ENCODE measurements at places on chromosomes 7 and 10.

- DNase-seq = no peak
These were observed 39.2 kb upstream of the GAD2 start for GRCh38 chr10:26177341-26177740.

DNA sequence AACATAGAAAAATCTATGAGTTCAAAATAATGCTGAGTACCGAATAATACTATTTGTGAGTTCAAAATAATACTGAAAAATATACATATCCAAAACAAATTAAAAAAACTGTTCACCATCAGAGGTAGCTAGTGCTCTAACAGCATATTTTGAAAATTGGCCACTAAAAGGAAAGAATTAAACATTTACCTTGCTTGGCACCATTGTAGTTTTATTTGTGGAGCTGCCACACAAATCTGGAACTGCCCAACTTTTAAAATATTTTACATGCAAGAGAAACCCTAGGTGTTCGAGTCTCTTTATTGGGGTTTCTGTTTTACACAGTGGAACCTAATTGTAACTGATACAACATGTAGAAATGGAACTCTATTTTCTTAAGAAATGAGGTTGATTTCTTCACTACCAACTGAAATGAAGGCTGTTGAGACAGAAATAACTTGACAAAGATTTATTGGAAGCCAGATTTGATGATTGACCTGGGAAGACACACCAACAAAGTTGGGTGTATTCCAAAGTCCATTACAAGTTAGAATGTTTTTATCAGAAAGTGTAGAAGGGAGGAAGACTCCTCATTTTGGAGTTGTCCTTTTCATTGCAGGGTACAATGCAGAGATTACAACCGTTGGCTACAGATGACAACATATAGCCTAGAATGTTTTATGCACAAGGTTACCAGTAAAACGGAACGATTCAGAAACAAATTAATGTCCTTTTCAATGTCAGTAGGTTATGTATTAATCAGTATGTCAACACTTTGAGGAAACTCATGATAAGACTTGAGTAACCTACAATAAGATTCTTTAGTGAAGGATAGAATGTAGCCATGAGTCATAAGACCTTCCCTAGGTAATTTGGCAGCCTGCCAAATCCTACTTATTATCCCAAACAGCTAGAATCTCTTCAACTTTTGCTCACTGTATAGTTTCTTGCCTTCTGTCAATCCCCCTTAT lies 73.8 kb upstream of the PAPSS2 start:
- DNase-seq = no peak

DNA sequence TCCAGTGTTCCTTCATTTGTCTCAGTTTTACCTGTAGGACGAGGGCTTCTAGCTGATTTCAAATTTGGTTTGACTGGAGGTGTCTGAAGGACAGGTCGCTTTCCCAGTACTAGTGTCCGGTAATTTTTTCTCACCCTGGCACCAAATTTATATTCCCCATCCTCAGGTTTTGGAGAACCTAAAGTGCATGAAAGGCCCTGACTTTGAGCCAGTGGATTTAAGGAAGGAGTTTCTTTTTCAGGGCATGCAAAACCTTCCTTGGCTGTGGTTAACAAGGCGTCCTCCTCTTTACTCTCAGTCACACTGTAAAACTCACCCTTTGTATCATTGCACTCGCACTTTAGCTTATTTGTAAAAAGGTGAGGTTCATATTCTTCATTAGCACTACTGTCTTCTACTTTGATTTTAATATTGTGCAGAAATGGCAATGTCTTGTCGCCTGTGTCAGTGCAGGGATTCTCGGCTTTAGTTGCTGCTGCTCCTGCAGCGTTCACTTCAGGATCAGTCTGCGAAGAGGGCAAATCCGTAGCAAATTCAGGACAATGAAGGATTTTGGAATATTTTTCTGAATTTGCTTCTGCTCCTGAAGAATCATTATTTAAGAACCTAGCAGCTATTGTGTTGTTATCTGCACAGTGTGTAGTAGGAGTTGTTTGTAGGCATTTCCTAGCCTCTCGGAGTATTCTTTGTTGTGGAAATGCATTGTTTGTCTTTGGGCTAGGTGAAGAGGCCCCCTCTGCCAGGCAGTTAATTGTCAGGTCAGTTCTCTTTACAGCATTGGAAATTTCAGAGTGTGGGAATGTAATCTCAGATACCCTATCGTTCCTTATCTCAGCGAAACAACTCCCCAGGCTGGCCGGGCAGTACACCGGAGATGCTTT lies 9.9 kb downstream of the SKIDA1 start:
- DNase-seq = no peak

- DNase-seq = no peak
These were observed 300.9 kb upstream of the MTPN start for GRCh38 chr7:136278057-136278456.

- no peak for DNase-seq
These were observed 1.5 kb downstream of the CTBP2 start for GRCh38 chr10:125158601-125159485.

DNA sequence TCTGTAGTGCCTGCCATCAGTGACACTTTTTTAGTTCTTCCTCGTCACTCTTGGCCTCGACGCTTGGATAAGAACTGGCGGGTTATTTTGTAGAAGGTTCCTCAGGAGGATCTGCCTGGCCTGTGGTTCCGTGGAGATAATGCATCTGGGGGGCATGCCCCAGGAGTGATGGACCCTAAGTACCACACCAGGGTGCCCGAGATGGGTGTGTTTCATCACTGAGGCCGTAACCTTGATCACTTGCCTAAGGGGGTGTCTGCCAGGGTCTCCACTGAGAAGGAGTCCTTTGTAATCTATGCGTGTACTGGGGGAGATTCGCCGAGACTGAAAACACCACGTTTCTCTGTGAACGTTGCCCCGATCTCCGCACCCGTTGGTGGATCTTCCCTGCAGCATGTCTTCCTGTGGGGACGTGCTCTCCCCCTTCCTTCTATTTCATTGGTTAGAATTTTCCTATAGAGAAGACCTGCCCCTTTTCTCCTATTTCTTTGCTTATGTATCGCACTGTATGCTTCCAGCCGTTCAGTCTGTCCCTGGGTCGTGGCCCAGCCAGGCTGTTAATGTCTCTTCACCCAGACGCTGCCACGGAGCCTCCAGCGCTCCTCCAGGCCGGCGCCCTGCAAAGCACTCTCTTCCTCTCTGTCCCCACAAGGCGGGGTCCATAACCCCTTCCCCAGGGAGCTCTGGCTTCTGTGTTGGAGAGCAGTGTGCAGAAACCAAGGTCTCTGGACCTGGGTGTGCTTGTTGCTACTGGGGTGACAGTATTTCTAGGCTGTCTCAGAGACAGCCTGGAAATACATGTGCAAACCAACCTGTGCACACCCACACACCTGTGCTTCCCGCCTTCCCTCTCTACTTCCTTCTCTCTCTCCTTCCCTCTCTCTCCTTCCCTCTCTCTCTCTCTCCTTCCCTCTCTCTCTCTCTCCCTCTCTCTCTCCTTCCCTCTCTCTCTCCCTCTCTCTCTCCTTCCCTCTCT lies 14.4 kb upstream of the DPYSL4 start:
- DNase-seq = no peak

- DNase-seq = no peak
These were observed 74.4 kb upstream of the PPP1R3C start for GRCh38 chr10:91707236-91707635.

DNA sequence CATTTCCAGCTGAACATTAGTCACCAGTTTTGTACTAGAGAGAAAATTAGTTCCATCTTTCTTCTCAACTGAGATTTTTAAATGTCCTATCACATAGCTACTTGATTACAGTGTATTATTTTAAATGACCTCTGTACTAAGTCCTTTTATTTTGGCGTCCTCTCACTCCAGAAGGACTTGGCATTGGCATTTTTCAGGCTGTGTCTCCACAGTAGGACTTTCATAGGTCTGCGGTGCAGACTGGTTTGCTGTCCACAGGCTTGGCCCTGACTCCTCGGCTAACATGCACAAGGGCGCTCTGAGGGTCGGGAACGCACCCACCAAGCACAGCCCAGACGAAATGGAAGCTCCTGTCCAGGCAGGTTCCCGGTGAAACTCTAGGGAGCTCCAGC lies 6.5 kb downstream of the PTPRE start:
- no peak for DNase-seq

DNA sequence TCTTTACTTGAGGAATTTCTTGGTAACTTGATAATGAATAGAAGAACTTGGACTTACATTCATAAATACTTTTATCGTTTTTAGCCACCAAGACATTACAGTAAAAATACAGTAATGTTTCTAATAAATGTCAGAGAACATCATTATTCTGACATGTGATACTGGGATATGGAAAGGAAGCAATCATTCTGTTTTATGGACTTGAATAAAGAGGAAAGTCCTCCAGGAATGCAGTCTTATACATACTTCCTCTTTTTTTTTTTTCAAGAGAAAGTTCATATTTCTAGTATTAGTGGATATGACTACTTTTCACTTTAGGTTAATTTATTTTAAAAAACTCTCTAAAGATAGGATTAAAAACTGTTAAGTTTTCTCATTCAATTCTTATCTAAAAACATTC lies 220.0 kb upstream of the SEMA3C start:
- DNase-seq = no peak

GRCh38 chr10:14592026-14592425 lies 182.7 kb downstream of the FAM107B start:
- no peak for DNase-seq

GRCh38 chr7:151207315-151207714 lies 3.0 kb downstream of the H2BK1 start:
- no peak for DNase-seq

DNA sequence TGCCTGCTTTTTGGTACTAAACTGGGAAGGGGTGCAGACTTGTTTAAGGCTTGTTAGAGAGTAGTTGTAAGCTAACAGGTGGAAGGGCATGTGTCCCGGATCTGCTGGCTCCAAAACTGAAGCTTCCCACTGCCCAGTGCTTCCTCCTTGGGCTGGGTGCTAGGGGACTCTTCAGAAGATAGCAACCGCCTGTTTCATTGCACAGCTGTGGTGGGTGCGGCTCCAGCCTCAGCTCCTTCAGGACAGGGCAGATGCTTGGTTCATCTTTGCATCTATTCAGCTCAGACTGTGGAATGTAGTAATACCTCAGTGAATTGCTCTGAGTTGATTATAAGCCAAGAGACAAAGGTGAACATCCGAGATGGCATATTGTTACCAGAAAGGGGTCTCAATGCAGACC lies 527.1 kb downstream of the TYW1 start:
- no peak for DNase-seq

- peak; percentile 27 for DNase-seq
These were observed 28.5 kb downstream of the CHCHD3 start for GRCh38 chr7:133053321-133053891.

- peak; percentile 23 for DNase-seq
These were observed at the start of gene VSTM4 for GRCh38 chr10:49115015-49115795. Gene VSTM4 (minus strand): TSS chr10:49115522. CDS start chr10:49115485, 37 bp downstream.

- no peak for DNase-seq
These were observed 152.9 kb downstream of the NRF1 start for GRCh38 chr7:129764247-129765084.

GRCh38 chr7:150848111-150848510 lies 4.2 kb upstream of the AOC1 start:
- no peak for DNase-seq

- DNase-seq = no peak
These were observed 33.2 kb upstream of the ELN start for GRCh38 chr7:73994761-73995160.

- DNase-seq = no peak
These were observed 127.7 kb downstream of the ITIH5 start for GRCh38 chr10:7538970-7539654.

DNA sequence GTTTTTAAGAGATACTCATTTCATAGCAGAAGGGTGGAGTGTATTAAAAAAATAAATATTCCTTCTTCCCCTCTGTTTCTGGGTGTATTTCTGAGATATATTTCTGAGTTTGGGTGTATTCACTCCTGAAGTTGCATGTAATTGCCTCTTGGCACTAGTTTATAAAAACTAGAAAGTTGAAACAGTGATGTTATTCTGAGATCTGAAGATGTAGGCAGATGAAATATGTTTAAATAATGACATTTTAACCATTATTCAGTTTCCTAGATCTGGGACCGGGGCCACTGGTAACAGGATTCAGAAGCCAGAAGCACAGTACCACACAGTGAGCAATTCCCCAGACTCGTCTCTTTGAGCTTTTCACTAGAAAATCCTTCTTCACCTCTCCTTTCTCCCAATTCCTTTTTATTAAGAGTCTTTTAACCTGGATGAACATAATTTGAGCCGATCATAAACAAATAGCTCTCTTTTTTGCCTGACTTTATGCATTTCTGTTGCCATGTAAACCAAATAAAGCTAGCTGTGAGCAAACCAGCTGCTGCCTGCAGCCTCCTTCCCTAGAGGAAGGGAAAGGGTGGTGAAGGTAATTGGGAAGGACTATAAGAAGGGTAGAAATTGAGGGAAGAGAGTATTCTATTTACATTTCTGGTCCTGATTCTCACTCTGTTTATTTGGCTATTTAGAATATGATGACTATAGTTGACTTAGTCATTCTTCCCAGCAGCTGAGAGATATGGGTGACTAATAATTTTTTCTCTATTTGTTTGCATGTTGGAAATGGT lies 101.8 kb upstream of the STRIP2 start:
- DNase-seq = no peak

DNA sequence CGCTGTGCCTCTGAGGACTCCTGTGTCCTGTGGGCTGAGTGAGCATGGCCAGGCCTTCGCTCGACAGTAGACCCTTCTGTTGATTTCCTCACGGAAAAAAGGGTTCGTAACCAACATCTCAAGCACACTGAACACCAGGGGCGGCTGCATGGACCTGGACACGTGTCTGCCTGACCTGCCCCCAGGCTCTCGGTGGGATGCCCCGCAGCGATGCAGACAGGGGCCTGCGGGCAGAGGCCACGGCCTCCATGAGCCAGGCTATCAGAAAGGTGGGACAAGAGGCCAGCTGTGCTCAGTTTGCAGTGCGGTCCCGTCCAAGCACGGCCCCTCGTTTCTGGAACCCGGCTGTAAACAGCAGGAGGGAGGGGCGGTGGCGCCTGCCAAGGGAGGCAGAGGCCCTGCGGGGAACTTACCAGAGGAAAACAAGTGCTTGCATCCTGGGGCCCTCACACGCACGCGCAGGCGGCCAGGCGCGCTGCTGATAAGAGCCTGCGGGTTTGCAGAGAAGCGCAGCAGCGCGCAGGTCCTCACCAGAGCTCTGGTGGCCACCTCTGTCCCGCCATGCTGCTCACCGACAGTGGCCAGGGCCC lies 10.6 kb downstream of the GPR146 start:
- DNase-seq = no peak

GRCh38 chr10:114571316-114571999 lies 86.6 kb downstream of the ABLIM1 start:
- no peak for DNase-seq

- DNase-seq = no peak
These were observed 71.7 kb upstream of the ADAM12 start for GRCh38 chr10:126459878-126460481.

DNA sequence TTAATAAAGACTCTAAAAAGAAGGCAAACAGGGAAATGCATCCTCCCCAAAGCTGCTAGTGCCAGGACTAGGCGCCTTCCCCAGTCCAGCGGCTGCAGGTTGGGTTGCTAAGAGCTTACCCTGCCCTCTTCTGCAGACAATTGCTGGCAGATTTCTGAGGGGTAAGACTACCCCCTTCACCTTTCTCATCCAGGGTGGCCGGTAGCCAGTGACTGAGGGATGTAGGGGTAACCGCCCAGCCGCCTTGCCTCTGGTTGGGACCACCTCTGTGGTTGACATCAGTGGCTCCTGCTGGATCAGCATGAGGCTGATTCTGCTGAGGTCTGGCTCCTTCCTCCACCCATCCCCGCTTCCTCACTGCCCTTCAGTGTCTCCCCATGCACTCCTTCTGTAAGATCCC lies 71.2 kb downstream of the ADCYAP1R1 start:
- DNase-seq = peak; percentile 4

GRCh38 chr7:8386926-8387550 lies 46.4 kb upstream of the NXPH1 start:
- no peak for DNase-seq
